ENCODE measurements at places on chromosomes 5 and 9.

DNA sequence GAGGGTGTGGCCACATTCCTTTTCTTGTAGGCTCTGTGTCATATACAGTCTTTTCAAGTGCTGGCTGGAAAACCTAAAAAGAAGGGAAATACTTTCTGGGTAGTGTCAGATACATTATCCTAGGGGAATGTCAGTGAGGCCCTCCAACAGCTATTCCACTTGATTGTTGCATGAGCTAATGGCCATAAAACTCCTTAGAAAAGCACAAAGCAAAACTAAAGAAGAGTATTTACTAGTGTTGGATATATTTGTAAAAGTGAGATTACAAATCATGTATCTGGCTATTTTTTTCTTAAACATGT, 829 bp downstream of the ANXA1 start:
- DNase-seq, result no peak
- no peaks in the 10 kb centered on the region for H3K36me3 ChIP-seq
- H3K27ac ChIP-seq, result peak overlapping the region; percentile 93
- no peaks in the 10 kb centered on the region for H3K27me3 ChIP-seq

DNA sequence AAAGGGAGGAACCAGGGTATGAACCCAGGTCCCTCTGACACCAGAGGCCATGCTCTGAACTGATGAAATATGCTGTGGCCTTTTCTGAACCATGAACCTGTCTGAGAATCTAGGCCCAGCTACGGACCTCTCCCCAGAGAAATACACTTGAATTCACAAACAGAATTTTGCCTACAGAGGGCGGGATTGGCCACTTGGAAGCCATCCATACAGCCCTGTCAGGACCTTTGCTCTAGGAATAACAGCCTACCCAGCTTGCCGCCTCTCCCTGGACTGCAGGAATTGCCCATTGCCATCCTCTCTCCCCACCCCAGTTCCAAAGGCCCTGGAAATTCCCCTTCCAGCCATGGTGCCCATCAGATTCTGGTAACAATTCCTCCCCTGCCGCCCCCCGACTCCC, 26.6 kb downstream of the MORN5 start:
- no peak overlapping the region for H3K27ac ChIP-seq
- no peaks in the 10 kb centered on the region for H3K36me3 ChIP-seq
- no peak overlapping the region for H3K4me3 ChIP-seq
- H3K27me3 ChIP-seq, result no peaks in the 10 kb centered on the region
- no peaks in the 10 kb centered on the region for H3K4me1 ChIP-seq

GRCh38 chr9:1918622-1919021, 96.5 kb upstream of the SMARCA2 start:
- H3K27ac ChIP-seq, result no peak overlapping the region
- no peaks in the 10 kb centered on the region for H3K27me3 ChIP-seq
- no peak for DNase-seq
- no peaks in the 10 kb centered on the region for H3K36me3 ChIP-seq

DNA sequence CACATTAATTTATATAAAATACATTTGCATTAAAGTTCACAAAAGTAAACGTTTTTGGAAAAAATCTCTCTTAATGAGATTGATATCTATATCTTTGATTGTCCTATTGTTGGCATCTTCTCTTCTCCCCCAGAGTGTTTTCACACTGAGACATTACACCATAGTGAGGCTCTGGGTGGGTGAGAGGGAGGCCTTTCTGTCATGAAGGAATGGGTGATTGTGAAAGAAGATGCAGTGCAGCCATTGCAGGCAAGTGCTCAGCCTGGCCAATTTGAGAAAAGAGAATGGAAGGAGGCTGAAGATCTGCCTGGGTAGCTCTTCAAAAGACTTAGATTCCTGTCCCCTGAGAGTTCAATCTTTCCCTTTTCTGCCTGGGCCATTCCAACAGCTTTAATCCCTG, 140.8 kb downstream of the SLC12A2 start:
- DNase-seq, result no peak
- H3K27me3 ChIP-seq, result no peaks in the 10 kb centered on the region
- no peaks in the 10 kb centered on the region for H3K36me3 ChIP-seq
- H3K4me1 ChIP-seq, result no peaks in the 10 kb centered on the region
- no peak overlapping the region for H3K4me3 ChIP-seq
- no peak overlapping the region for H3K27ac ChIP-seq

All from CD8-positive, alpha-beta memory T cell (primary cell).